ENCODE measurements at places on chromosomes 6 and 20. TPM values are rescaled to one million over a fixed set of nuclear protein-coding genes. Genes with fewer than 3 reads are reported as not detected.

The SLC52A3 gene
- 0.66 TPM for polyA plus RNA-seq

The BTBD3 gene
- polyA plus RNA-seq = 47.3 TPM

The PPP1R11 gene
- 69.3 TPM for polyA plus RNA-seq

The SMOC2 gene
- 82.6 TPM for polyA plus RNA-seq

The NEDD9 gene
- 21.9 TPM for polyA plus RNA-seq

The CTAGE9 gene
- polyA plus RNA-seq = not detected

The BPIFA3 gene
- polyA plus RNA-seq = not detected

The FGD2 gene
- polyA plus RNA-seq = 2.5 TPM

The LKAAEAR1 gene
- polyA plus RNA-seq = 0.21 TPM

The PACRG gene
- 2.6 TPM for polyA plus RNA-seq

The C4B gene
- 12.3 TPM for polyA plus RNA-seq

The NOX3 gene
- polyA plus RNA-seq = not detected

The MAS1 gene
- polyA plus RNA-seq = 0.15 TPM

The SNAP25 gene
- polyA plus RNA-seq = 3.2 TPM

The MSH5 gene
- 8.6 TPM for polyA plus RNA-seq

The SRMS gene
- polyA plus RNA-seq = not detected

The VIP gene
- 4.1 TPM for polyA plus RNA-seq

The PI16 gene
- polyA plus RNA-seq = 7.8 TPM

The DNAH8 gene
- 5.4 TPM for polyA plus RNA-seq

The PKIG gene
- polyA plus RNA-seq = 40.6 TPM

The LHFPL5 gene
- not detected for polyA plus RNA-seq

The FOXA2 gene
- not detected for polyA plus RNA-seq

The CGA gene
- polyA plus RNA-seq = not detected

The HCRTR2 gene
- not detected for polyA plus RNA-seq

The RNASET2 gene
- polyA plus RNA-seq = 36.8 TPM

The CCM2L gene
- 4.5 TPM for polyA plus RNA-seq

The KCNK5 gene
- polyA plus RNA-seq = 2.4 TPM

The PTCRA gene
- not detected for polyA plus RNA-seq

The CPNE5 gene
- 30.5 TPM for polyA plus RNA-seq

The EBF4 gene
- polyA plus RNA-seq = 3.9 TPM

The ADGRB3 gene
- 2.2 TPM for polyA plus RNA-seq

The OPRM1 gene
- polyA plus RNA-seq = not detected

The SOX18 gene
- polyA plus RNA-seq = 17.4 TPM

All from muscle of arm (tissue), 14 donors.